Fibroblast of lung (primary cell): ENCODE measurements at places on chromosomes 3 and 15. TPM values are rescaled to one million over a fixed set of nuclear protein-coding genes. Genes with fewer than 3 reads are reported as not detected.

Gene C3orf33
- polyA plus RNA-seq, result 3.3 and 3.5 TPM in 2 replicates

GRCh38 chr3:175179055-175179454 is 319.9 kb downstream of the NAALADL2 start:
- DNase-seq, result peak; percentile 55

DNA sequence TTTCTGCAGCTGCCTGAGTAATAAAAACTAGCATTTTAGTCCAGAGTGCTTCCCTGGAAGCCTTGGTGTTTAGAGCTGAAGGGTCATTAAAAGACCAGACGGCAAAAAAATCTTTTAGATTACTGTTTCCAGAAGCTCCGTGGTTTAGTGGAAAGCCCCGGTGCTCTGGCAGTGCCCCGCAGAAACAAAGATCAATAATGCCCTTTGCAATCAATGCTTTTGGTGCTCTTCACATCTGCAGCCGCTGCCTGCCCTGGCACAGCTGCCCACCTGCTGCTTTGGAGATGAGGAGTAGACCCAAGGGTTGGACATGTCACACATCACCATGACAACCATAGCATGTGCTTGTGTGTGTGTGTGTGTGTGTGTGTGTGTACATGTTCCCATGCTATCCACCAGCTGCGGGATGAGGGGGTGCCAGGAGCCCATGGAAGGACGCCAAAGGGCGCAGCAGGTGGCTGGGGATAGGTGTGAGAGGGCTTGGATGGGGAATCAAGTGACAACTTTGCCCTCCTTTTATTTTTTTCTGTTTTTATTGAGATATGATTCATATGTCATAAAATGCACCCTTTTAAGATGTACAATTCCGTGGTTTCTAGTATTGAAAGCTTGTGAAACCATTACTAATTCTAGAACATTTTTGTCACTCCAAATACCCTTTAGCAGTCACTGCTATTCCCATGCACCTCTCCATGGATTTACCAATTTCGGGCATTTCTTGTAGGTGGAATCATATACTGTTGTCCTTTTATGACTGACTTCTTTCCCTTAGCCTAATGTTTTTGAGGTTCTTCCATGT is 75.7 kb upstream of the KLHL25 start:
- no peak for DNase-seq

DNA sequence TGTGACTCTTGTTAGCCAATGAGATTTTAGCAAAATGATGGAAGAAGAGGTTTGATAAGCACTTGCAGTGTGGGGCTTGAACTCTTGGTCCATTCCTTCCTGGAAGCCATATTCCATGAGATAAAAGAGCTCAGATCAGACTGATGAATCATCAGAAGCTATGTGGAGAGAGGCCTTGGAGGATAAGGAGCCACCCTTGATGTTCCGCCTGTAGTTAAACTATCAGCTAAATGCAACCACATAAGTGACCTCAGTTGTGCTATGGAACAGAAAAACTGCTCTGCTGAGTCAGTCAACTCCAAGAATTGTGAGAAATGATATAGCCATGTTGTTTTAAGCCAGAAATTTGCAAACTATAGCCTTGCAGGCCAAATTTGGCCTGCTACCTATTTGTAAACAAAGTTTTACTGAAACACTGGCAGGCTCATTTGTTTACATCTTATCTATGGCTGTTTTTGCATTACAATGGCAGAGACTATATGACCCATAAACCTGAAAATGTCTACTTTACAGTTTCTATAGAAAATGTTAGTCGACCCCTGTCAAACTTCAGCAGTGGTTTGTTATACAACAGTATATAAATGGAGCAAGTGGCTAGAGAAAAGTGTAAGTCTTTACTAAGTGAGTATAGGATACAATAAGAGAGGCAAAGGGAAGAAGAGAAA is 27.6 kb upstream of the GAP43 start:
- peak; percentile 76 for DNase-seq

DNA sequence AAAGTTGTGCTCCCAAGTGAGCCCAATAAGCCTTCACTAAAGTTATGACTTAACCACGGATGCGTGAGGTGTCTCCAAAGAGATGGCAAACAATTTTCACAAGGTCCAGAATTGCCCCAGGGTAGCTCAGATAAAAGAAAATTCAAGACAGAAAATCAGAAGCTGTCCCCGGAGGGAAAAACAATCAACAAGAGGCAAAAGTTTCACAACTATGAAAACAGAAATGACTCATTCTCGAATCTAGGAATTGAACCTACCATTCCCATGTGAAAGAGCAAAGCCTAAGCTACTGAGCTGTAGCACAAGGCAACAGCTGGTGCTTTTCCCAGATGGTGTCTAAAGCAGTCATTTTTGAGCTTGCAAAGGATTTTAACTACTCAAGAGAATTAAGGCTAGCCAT is 33.5 kb upstream of the MKRN3 start:
- DNase-seq, result no peak

GRCh38 chr3:123004201-123004918 is 23.2 kb downstream of the SEMA5B start:
- DNase-seq, result no peak

- DNase-seq, result peak; percentile 65
Measured at GRCh38 chr15:87916208-87916607, 340.3 kb downstream of the NTRK3 start.

DNA sequence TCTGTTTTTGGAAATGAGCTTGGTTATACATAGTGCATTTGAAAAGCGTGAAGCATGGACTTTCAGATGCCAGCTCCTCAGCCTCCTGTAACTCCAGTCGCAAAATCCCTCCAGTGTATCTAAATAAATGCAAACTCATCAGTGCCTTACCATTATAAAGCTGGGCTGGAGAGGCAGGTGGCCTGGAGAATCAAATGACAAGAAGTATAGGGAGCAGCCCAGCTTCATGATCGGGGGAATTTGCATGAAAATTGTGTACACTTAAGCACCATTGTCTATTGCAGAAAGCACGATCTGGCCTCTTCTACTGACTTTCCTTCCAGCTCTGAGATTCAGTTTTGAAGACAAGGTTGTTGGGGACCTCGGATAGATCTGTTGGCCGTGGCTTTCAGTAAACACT is 71.7 kb downstream of the IGF1R start:
- no peak for DNase-seq

- no peak for DNase-seq
Measured at GRCh38 chr15:76075046-76075445, 15.3 kb downstream of the TMEM266 start.

- DNase-seq, result no peak
Measured at GRCh38 chr3:175447521-175447920, 588.4 kb downstream of the NAALADL2 start.

DNA sequence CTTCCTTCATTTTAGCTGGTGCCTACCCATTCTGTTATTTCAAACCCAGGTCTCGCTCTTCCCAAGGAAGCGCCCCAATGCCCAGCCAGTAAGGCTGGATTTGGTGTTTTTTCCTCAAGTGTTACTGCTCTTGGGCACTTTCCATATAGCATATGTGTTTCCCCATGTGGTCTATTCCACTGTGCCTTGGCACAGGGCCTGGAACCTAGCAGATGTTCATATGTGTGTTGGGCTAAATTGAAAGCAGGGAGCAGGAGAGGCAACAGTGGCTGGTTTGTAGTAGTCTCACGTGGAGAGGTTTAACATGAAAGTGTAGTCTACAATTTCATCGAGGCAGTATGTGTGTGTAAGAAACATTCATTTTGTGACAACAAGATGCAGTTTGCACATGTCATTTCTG is 48.2 kb upstream of the TEX264 start:
- peak; percentile 25 for DNase-seq

GRCh38 chr3:69204315-69204957 is 82.0 kb upstream of the LMOD3 start:
- DNase-seq, result no peak

- no peak for DNase-seq
Measured at GRCh38 chr3:195263193-195263924, 7.6 kb downstream of the XXYLT1 start.

DNA sequence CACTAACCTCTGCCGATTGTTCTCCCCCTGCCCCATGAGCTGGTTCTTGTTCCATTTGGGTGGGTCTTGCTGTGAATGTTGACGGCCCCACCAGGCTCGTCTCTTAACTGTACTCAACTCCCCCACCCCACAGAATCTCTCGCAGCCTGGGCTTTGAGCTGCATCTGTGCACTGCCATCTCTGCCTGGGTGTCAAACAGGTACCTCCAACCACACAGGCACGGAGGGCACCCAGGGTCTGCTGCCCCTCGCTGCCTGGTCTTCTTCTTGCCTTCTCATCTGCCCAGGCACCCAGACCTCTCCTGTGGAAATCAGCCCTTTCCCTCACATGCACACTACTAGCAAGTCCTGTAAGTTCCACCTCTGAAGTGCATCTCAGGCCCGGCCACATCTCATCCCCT is 10.1 kb downstream of the TLR9 start:
- no peak for DNase-seq
